ENCODE measurements at places on chromosomes 3 and 15.

- peaks cover 2% of the 10 kb centered on the region for H3K36me3 ChIP-seq
- no peak overlapping the region for H3K4me3 ChIP-seq
- no peaks in the 10 kb centered on the region for H3K27me3 ChIP-seq
- H3K4me1 ChIP-seq: no peaks in the 10 kb centered on the region
- no peak overlapping the region for H3K27ac ChIP-seq
Observed at GRCh38 chr3:108164391-108164790, 57.8 kb downstream of the IFT57 start.

- H3K4me1 ChIP-seq: peaks cover 5% of the 10 kb centered on the region
- no peaks in the 10 kb centered on the region for H3K36me3 ChIP-seq
- no peaks in the 10 kb centered on the region for H3K27me3 ChIP-seq
- H3K4me3 ChIP-seq: no peak overlapping the region
- no peak overlapping the region for H3K27ac ChIP-seq
Observed at GRCh38 chr15:32774022-32774421, 56.2 kb downstream of the GREM1 start.

DNA sequence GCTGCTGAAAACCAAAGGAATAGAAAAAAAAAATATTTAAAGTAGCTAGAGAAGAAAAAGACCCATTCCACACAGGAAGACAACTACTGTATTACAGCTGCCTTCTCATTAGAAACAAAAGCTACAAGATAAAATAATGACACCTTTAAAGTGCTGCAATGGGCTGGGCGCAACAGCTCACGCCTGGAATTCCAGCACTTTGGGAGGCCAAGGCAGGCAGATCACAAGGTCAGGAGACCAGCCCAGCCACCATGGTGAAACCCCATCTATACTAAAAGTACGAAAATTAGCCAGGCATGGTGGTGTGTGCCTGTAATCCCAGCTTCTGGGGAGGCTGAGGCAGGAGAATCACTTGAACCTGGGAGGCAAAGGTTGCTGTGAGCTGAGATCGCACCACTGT lies 31.0 kb downstream of the TRPM7 start:
- no peaks in the 10 kb centered on the region for H3K4me1 ChIP-seq
- H3K4me3 ChIP-seq: no peak overlapping the region
- H3K27me3 ChIP-seq: no peaks in the 10 kb centered on the region
- no peak overlapping the region for H3K27ac ChIP-seq
- DNase-seq: no peak

DNA sequence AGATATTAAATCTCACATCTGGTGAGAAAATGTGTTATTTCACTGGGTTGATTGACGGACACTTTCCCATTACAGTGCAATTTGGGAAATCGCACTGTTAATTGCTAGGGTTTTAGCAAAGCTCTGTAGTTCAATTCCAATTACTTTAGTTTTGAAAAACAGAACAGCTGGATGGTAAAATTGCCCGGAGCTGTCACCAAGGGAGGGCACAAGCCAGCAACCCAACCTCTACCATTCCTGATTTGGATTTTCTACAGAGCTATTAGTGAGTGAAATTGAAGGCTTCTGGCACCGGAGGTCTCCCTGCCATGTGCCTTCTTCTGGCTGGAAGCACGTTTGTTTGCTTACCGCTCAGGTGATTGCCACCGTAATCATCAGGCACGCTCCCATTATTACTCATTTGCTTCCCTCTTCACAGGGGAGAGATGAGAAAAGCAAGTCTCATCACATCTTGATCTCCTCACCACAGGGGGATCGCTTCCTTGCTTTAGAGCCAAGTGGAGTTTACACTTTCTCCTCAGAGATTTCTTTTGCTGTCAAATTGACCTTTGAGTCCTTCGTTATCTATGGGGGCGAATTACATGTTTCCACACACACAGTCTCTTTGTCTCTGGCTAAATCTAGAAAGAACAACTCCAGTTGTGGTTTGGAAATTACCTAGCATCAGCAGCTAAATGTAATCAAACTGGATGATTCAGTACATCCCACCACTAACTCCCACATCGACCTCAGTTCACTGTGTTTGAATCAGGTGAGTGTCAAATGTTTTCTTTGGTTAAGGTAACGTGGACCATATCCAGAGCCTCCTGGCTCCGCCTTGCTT lies 421.7 kb upstream of the GOLIM4 start:
- no peak for DNase-seq
- no peak overlapping the region for H3K27ac ChIP-seq
- no peaks in the 10 kb centered on the region for H3K27me3 ChIP-seq
- no peak overlapping the region for H3K4me3 ChIP-seq
- no peaks in the 10 kb centered on the region for H3K36me3 ChIP-seq

DNA sequence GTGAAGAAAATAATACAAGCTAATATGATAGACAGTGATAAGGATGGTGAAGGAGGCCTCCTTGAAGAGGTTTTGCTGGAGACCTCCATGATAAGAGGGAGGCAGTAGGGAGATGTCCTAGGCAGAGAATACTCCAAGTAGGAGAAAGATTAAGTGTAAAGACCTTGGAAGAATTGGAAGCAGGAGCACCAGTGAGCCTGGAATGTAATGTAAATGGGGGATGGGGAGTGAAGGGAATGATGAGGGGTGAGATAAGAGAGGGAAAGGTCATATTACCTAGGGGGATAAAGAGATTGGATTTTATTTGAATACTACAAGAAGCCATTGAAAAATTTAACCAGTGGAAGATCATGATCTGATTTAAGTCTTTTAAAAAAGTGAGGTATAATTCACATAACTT lies 41.7 kb upstream of the ARL14 start:
- no peaks in the 10 kb centered on the region for H3K27me3 ChIP-seq
- DNase-seq: no peak
- H3K36me3 ChIP-seq: no peaks in the 10 kb centered on the region
- H3K4me3 ChIP-seq: no peak overlapping the region

- H3K27ac ChIP-seq: no peak overlapping the region
- H3K4me1 ChIP-seq: peaks cover 1% of the 10 kb centered on the region
- no peaks in the 10 kb centered on the region for H3K36me3 ChIP-seq
- DNase-seq: no peak
- peaks cover 55% of the 10 kb centered on the region for H3K27me3 ChIP-seq
- no peak overlapping the region for H3K4me3 ChIP-seq
Observed at GRCh38 chr15:25864966-25865365, 1.8 kb upstream of the ATP10A start.

DNA sequence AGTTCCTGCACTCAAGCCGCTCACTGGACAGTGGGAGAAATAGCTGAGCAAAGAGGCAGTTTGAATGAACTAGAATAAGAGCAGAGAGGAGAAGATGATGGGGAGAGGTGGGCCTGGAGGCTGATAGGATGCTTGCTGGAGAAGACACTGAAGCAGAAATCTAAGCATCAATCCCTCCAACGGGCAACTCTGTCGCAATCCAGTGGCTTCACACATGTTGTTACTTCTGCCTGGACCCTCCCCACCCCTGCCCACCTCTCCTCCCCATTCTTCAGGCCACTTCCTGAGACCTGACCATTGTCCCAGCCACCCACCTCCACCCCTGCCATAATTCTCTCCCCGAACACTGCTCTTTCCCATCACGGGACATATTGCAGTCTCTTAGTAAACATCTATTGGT lies 76.0 kb downstream of the SRGAP3 start:
- H3K36me3 ChIP-seq: no peaks in the 10 kb centered on the region
- H3K4me3 ChIP-seq: no peak overlapping the region
- no peaks in the 10 kb centered on the region for H3K27me3 ChIP-seq
- peaks cover 4% of the 10 kb centered on the region for H3K4me1 ChIP-seq

GRCh38 chr3:28056806-28057205 lies 184.6 kb upstream of the CMC1 start:
- no peak overlapping the region for H3K4me3 ChIP-seq
- DNase-seq: no peak
- H3K27me3 ChIP-seq: no peaks in the 10 kb centered on the region
- no peaks in the 10 kb centered on the region for H3K36me3 ChIP-seq

DNA sequence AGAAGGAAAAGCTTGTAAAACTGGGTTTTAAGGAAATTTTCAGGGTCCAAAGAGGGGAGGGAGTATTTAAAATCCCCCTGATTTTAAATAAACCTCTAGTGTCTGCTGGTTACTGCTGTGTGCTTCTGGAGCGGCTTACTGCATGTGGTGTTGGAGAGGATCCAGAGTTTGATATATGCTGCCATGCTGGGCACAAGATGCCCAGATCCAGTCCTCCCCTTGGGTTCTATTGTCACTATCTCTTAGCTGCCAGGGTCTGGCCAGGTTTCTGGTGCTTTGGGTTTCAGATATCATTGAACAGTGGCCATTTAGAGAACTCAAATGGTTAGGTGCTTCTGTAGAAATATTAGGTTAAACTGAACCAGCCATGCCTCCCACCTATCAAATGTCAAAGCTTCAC lies 27.5 kb downstream of the MINAR1 start:
- no peaks in the 10 kb centered on the region for H3K27me3 ChIP-seq
- no peak overlapping the region for H3K27ac ChIP-seq
- H3K36me3 ChIP-seq: no peaks in the 10 kb centered on the region

All from neuronal stem cell (in vitro differentiated cells).